ENCODE measurements at places on chromosomes 11 and 22.

GRCh38 chr22:17258788-17259148 lies 39.5 kb upstream of the ADA2 start:
- no peak for DNase-seq

DNA sequence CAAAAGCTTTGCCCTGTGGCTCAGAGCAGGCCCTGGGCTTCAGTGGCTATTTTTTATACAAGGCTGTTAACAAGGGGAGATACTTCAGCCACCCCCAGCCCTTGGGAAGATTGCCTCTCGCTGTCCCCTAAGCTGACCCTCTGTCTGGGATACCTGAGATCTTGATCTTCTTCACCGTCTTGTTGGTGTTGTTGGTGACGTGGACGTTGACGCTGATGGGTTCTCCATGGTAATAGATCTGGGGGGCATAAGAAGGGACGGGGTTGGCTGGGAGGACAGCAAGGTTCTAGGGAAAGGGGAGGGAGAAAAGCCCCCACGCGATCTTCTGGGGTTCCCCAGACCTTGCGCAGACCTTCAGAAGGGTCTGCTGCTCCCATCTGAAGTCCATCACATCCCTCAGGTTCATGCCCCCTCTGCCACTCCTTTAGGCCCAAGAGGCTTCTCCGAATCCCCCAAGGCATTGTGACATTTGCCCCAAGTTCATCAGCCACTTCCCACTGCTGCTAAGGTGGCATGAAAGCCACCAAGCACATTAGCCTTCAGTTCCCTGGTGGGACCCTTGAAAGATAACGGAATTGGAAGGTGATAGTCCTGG lies 36.7 kb downstream of the TPBGL start:
- no peak for DNase-seq

GRCh38 chr22:26646158-26646557 lies 11.2 kb upstream of the MIAT start:
- DNase-seq, result peak; percentile 42

- DNase-seq, result no peak
Measured at GRCh38 chr11:130728185-130729180, 187.8 kb downstream of the SNX19 start.

GRCh38 chr11:93225662-93226061 lies 27.9 kb upstream of the SLC36A4 start:
- DNase-seq, result peak; percentile 27

- peak; percentile 64 for DNase-seq
Measured at GRCh38 chr11:112525844-112526590, 265.4 kb upstream of the PLET1 start.

DNA sequence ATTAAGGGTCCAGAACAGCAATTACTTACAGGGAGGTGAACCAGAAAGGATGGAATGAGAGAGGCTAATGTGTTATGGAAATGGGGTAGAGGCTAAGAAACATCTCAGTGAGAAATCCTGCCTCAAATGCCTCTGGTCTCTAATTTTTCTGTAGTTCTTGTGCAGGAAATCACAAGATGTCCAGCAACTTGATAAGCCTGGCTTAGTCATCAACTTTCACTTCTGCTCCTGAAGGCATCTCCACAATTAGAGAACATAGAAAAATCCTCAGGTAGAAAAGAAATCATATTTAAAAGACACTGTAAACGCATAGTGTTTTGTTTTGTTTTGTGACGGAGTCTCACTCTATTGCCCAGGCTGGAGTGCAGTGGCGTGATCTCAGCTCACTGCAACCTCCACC lies 18.7 kb downstream of the MRGPRX4 start:
- no peak for DNase-seq
